Cortex of kidney (tissue), 1 donor: ENCODE measurements at places on chromosomes 2 and 18.

DNA sequence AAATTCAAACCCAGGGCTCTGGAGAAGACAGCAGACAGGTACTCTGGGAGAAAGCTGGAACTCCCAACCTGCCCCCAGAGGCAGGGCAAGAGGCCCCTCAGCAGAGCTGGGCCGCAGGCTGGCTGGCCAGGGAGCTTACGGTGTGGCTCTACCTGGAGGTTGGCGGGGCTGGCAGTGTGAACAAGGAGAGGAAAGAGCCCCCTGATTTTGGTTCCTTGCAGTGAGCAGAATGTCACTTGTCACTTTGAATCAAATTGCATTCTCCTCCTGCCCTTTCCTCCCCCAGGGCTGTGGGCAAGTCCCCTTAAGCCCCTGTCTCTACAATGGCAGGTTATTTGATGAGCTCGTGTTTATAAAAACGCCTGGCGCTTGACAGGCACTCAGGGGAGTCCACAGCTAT, 32.6 kb downstream of the MYO7B start:
- no peak for DNase-seq

- DNase-seq, result no peak
Observed at GRCh38 chr2:129742415-129743180, 236.9 kb upstream of the RAB6C start.

DNA sequence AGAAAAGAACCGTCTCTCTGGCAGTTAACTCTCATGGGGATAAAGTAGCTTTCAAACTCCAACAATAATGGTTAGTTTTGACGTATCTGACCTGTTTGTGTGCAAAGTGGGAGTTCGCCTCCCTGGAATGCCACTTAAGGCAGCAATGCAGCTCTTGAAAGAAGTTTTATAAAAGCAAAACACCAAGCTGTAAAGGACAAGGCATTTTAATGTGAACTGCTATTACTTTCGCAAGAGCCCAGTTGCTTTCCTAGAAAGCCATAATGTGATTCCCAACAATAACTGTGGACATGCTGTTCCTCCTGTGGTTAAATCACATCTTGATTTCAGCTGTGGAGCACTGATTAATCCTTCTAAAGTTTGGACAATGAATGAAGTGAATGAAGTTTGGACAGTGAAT, 303.7 kb downstream of the PTPRM start:
- DNase-seq, result no peak

DNA sequence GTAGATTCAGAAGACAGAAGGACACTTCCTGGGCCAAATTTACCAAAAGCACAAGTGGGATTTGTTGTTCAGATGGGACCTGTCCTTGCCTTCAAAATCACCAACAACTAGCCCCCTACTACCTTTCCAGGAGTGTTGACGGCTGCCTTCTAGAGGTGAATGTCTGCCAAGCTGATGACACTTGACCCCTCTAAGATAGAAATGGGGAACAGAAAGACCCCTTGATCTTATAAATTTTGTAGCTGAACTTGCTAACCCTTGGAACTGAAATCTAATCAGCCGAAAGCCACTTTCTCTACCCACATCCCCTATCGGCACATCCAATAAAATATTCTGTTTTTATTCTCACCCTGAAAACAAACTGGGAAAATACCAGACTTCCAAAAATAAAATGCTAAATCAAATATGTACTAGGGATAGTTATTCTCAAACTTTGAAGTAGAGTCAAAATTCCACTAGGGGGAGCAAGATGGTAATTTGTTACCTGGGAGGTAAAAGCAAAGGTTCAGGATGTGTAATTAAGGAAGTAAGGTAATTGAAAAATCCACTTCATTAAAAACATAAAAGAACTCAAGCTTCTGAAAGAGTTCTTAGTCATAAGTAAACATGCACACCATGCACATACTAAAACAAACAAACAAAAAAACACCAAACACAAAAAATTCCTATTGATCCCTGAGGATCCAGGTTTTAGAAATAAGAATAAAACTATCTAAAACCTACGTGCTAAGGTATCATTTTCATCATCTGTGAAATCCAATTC, 119.2 kb downstream of the ANKRD44 start:
- no peak for DNase-seq
